ENCODE measurements at places on chromosomes 7 and 10. TPM values are rescaled to one million over a fixed set of nuclear protein-coding genes. Genes with fewer than 3 reads are reported as not detected.

TDRD1 gene
- 1.9 TPM for total RNA-seq

CACNA2D1 gene
- total RNA-seq, result 113 TPM

CFAP43 gene
- total RNA-seq, result not detected

PYROXD2 gene
- 5.2 TPM for total RNA-seq

NRP1 gene
- total RNA-seq, result 124 TPM

FAM25A gene
- total RNA-seq, result not detected

GIMAP1 gene
- total RNA-seq, result 6.7 TPM

AOAH gene
- total RNA-seq, result 42.0 TPM

SLC29A3 gene
- total RNA-seq, result 1.8 TPM

AZGP1 gene
- total RNA-seq, result 31.8 TPM

CYP3A7 gene
- not detected for total RNA-seq

SEMA3C gene
- 82.5 TPM for total RNA-seq

TFR2 gene
- total RNA-seq, result not detected

NME8 gene
- not detected for total RNA-seq

OR2A2 gene
- not detected for total RNA-seq
